CD14-positive monocyte (primary cell): ENCODE measurements at places on chromosomes 16 and 17. TPM values are rescaled to one million over a fixed set of nuclear protein-coding genes. Genes with fewer than 3 reads are reported as not detected.
A peak's percentile ranks its signal among the peaks of the same experiment; 100 is the strongest.

- H3K27me3 ChIP-seq: peaks cover 52% of the 10 kb centered on the region
- no peaks in the 10 kb centered on the region for H3K4me1 ChIP-seq
- no peak overlapping the region for H3K27ac ChIP-seq
- no peaks in the 10 kb centered on the region for H3K36me3 ChIP-seq
- DNase-seq: no peak
These were observed 9.9 kb downstream of the TBX4 start for GRCh38 chr17:61461967-61462718.

GRCh38 chr17:45307290-45308015, 9.4 kb downstream of the MAP3K14 start:
- peak; percentile 81 for DNase-seq
- peak overlapping the region; percentile 93 for H3K27ac ChIP-seq
- peak overlapping the region; percentile 30 for H3K4me3 ChIP-seq
- peaks cover 96% of the 10 kb centered on the region for H3K4me1 ChIP-seq
- no peaks in the 10 kb centered on the region for H3K27me3 ChIP-seq

DNA sequence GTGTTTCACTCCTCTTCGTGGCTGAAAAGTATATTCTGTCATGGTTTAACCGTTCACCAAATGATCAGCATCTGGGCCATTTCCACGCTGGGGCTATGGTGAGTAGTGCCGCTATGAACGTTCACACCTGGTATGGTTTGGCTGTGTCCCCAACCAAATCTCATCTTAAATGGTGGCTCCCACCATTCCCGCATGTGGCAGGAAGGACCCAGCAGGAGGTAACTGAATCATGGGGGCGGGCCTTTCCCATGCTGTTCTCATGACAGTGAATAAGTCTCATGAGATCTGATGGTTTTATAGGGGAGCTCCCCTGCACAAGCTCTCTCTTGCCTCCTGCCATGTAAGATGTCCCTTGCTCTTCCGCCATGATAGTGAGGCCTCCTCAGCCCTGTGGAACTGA, 45.7 kb upstream of the ZNF469 start:
- no peaks in the 10 kb centered on the region for H3K36me3 ChIP-seq
- no peak overlapping the region for H3K27ac ChIP-seq
- H3K4me1 ChIP-seq: peaks cover 9% of the 10 kb centered on the region
- H3K27me3 ChIP-seq: no peaks in the 10 kb centered on the region
- no peak for DNase-seq

GRCh38 chr16:86668136-86668910, 90.0 kb downstream of the FOXL1 start:
- H3K27me3 ChIP-seq: no peaks in the 10 kb centered on the region
- H3K4me3 ChIP-seq: no peak overlapping the region
- no peak for DNase-seq
- H3K27ac ChIP-seq: no peak overlapping the region
- H3K36me3 ChIP-seq: no peaks in the 10 kb centered on the region

DNA sequence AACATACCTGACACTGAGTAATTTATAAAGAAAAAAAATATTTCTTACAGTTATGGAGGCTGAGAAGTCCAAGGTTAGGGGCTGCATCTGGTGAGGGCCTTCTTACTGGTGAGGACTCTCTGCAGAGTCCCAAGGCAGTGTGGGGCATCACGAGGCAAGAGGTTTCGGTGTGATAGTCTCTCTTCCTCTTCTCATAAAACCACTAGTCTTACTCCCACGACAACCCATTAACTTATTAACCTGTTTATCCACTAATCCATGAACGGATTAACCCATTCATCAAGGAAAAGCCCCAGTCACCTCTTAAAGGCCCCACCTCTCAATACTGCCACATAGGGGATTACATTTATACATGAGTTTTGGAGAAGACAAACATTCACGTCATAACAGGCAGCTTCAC, 20.1 kb downstream of the CIITA start:
- no peak overlapping the region for H3K4me3 ChIP-seq
- H3K36me3 ChIP-seq: peaks cover 83% of the 10 kb centered on the region
- peak overlapping the region; percentile 74 for H3K27ac ChIP-seq
- H3K4me1 ChIP-seq: peaks cover 59% of the 10 kb centered on the region
- peak; percentile 42 for DNase-seq

GRCh38 chr16:11611871-11612664, 25.3 kb upstream of the LITAF start:
- H3K27me3 ChIP-seq: no peaks in the 10 kb centered on the region
- H3K4me3 ChIP-seq: no peak overlapping the region
- DNase-seq: peak; percentile 77
- no peaks in the 10 kb centered on the region for H3K36me3 ChIP-seq
- peaks cover 70% of the 10 kb centered on the region for H3K4me1 ChIP-seq

KRTAP3-2 gene
- not detected in 2 replicates for polyA plus RNA-seq

KRT31 gene
- not detected for polyA plus RNA-seq

CD300A gene
- 212 TPM for polyA plus RNA-seq

RRAD gene
- 1.9 and 2.2 TPM in 2 replicates for polyA plus RNA-seq

GDPD1 gene
- 0.50 TPM for polyA plus RNA-seq
